ENCODE measurements at places on chromosomes 11 and 22. TPM values are rescaled to one million over a fixed set of nuclear protein-coding genes. Genes with fewer than 3 reads are reported as not detected.
A peak's percentile ranks its signal among the peaks of the same experiment; 100 is the strongest.

DNA sequence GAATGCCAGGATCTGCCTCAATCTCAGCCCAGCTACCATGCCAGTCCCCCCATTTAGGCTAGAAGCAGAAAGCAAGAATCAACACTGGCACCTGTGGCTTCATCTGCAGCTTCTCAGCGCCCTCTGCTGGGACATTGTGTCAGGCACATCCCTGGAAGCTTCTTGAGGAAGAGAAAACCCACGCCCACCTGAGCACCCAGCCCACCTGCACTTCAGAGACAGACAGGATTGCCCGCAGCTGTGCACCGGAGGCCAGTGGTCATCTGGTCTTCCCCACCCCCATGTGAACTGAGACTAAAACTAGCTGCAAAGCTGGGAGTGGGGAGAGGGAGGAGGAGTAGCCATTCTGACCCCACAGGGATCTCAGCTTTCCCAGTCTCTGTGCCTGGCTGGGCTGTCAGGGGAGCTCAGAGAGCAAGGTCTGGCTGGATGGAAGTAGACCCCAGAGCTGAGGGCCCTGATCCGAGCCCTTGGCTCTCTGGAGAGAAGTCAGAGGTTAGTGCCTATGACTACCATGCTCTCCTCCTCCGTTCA is 66.8 kb downstream of the FEZ1 start:
- peak; percentile 52 for DNase-seq

- no peak for DNase-seq
These were observed 6.7 kb downstream of the YDJC start for GRCh38 chr22:21622919-21623647.

DNA sequence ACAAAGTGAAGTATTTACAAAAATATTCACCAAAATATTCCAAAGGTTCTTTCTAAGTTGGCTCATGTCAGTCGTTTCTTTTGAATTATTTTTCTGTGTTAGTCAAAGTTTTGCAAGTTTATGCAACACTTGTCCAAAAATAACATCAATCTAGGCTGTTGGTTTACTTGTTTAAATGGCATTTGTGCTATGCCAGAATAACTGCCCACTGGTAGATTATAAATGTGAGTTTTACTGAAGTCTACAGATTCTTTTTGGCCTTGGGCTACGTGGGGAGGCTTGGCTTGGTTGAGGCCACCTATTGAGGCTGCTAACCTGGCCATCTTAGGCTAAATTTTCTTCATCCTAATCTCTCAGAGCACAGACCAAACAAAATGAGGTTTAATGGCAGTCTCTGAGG is 1091.9 kb upstream of the RAG2 start:
- DNase-seq = peak; percentile 33

DNA sequence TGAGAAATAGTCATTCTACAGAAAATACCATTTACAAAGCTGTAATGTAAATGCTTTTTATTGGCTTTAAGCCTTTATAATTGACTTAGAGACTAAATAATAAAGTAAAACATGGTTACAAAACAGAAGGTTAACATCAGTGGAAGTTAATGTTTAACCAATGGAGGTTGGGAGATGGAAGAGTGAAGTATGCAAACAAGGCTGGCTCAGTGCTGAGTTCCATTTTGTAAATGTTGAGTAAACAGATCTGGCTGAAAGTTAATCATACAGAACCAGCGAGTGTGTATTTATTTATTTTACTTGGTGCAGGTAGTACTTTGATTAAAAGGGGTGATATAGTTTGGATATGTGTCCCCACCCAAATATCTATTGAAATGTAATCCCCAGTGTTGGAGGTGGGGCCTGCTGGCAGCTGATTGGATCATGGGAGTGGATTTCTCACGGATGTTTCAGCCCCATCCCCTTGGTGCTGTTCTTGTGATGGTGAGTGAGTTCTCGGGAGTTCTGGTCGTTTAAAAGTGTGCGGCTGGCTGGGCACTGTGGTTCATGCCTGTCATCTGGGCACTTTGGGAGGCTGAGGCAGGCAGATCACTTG is 827.4 kb downstream of the OPCML start:
- no peak for DNase-seq

DNA sequence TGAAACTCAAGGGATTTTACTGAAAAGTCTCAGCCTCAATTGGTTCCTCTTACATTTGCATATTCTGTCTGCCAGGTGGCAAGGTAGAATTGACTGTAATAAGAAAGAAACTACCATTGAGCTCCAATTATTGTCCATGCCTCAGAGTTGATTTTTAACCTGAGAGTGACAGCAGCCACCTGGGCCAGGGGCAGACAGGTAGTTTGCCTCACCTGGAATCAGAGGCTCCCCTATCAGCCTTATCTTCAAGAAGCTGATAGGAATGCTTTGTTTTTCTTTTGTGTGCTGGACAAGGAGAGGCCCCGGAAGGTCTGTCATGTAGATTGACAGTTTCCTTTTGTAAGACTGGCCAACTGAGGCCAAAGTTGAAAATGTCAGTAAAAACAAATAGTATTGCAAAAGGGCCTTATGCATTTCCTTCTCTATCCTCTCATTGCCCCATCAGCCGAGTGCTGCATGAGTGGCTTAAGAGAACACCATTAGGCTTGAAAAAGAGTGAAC is 34.1 kb downstream of the CD44 start:
- DNase-seq = peak; percentile 61

The ANO5 gene
- total RNA-seq = not detected

The VSIG10L2 gene
- not detected for total RNA-seq

The CPSF7 gene
- total RNA-seq = 53.8 TPM

Measured in M059J (cell line).